ENCODE measurements at places on chromosomes 16 and 17.

DNA sequence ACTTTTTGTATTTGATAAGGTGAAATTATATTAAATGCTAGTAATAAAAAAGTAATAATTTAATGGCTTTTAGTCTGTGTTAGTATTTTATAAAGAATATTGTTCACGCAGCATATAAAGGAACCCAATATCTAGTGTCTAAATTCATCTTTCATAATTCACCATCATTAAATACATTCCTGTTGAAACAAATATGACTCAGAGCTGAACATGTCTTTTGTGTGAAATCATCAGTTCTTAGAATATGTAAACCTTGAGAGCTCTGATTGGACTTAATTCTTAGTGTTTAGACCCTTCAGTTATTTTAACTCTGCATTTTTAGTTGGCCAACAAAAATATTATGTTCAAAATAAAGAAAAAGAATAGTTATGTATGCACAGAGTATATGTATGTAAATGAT is 71.8 kb downstream of the ABHD15 start:
- DNase-seq = no peak

DNA sequence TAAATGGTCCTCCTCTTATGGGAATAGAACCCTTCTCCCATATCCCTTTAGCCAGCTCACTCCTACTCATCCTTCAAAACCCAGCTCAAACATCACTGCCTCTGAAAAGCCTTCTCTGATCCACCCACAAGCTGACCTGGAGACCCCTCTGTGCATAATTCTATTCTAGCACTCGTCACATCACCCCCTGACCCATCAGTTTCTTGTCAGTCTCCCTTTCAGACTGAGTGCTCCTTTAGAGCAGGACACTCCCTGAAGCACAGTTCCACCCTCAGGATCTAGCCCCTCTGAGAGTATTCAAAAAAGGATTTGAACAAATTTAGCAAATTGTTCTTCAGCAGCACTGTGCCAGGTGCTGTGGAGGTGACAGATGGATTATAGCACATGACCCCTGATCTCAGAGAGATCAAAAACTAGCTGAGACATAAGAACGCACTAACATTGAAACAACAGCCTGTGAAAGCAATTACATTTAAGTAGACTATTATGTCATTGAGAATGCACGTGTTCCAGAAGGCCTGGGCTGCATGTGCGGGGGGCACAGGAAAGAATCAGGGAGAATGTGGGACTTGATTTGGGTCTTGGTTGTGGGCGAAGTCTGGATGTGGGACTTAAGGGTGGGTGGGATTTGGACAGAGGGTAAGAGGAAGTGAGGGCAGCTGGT is 43.5 kb downstream of the MRPS23 start:
- DNase-seq = no peak

DNA sequence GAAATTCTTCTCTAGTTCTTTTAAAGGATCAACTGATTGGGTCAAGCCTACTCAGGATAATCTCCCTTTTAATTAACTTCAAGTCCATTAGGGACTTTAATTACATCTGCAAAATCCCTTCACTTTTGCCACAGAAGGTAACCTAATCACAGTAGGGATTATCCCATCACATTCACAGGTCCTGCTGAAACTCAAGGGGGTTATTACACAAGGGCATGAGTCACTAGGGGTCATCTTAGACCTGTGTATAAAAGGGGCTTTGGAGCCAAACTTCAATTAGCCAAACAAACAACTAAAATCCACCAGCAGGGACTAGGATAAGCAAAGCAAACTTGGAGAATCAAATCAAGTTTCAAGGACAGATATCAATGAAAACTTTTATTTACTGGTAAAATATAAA is 19.4 kb downstream of the CIAPIN1 start:
- DNase-seq = no peak

GRCh38 chr17:56880571-56880970 is 33.3 kb downstream of the TRIM25 start:
- no peak for DNase-seq

- no peak for DNase-seq
Measured at GRCh38 chr17:2828397-2829038, 32.3 kb downstream of the RAP1GAP2 start.

DNA sequence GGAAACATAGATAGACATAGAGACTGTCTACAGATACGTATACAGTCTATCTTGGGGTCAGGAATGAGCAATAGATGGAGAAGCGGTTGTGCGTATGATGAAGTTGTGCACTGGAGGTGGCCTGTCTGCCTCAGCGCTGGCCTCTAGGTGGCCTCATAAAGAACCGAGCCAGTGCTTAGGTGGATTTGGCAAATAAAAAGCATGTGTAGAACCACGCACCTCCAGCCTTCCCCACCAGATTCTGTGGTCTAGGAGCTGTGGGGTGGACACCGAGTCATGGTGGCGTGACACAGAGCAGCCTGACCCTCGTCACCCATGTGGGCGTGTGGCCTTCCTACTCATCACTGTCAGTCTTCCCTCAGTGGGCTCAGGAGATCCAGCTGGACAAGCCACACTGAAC is 34.0 kb downstream of the PGS1 start:
- DNase-seq = no peak

GRCh38 chr16:12907670-12908233 is 6.4 kb downstream of the SHISA9 start:
- no peak for DNase-seq

DNA sequence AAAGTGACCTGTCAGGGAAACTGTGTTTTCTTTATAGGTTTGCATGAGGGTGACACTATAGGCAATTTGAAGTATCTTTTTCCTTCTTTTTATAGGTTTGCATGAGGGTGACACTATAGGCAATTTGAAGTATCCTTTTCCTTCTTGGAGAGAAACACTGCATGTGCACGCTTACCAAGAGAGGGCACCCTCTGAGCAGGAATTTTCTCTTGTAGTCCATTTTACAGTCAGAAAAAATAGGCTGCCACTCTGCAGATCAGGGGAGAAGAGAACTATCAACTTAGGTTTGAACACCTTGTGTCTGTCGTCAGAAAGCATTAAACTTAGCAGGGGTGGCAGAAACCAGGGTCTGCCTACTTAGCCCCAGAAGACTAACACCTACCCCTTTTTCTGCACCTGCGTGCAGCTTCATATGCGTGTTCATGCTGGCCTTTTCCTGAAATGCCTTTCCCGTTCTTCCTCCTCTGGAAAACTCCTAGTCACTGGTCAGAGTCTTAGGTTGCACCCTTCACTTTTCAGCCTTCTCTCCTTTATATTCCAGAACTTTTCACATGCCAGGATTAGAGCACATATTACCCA is 16.4 kb upstream of the SMIM36 start:
- no peak for DNase-seq

Measured in CMK (cell line).